SJCRH30 (cell line): ENCODE measurements at places on chromosomes 1 and 21. TPM values are rescaled to one million over a fixed set of nuclear protein-coding genes. Genes with fewer than 3 reads are reported as not detected.

Gene LMX1A
- not detected in 2 replicates for total RNA-seq

Gene PTCH2
- 1.3 and 1.8 TPM in 2 replicates for total RNA-seq

Gene FMO1
- total RNA-seq, result not detected in 2 replicates

- no peak for DNase-seq
Measured at GRCh38 chr1:23902321-23903278, 10.6 kb downstream of the CNR2 start.

DNA sequence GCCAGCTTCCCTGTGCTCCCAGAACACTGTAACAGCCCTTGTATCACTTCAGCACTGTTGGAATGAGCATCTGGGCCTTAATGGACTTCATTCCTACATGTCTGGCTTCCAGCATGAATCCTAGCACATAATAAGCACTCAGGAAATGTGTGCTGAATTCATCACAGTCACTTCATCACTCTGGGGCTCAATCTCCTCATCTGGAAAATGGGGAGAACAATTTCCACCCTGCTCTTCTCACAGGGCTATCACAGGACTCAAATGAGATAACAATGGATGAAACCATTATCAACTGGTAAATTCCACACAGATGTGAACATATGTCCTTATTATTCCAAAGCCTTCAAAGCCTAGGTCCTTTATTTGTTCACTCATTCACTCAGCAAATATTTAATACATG, 12.4 kb downstream of the RAB3B start:
- DNase-seq, result no peak

- DNase-seq, result peak; percentile 38
Measured at GRCh38 chr21:35476621-35477395, 427.7 kb upstream of the RUNX1 start.

GRCh38 chr1:18484276-18484675, 3.5 kb downstream of the KLHDC7A start:
- no peak for DNase-seq

Gene FAM151A
- total RNA-seq, result not detected in 2 replicates

Gene OR10J1
- total RNA-seq, result not detected in 2 replicates

DNA sequence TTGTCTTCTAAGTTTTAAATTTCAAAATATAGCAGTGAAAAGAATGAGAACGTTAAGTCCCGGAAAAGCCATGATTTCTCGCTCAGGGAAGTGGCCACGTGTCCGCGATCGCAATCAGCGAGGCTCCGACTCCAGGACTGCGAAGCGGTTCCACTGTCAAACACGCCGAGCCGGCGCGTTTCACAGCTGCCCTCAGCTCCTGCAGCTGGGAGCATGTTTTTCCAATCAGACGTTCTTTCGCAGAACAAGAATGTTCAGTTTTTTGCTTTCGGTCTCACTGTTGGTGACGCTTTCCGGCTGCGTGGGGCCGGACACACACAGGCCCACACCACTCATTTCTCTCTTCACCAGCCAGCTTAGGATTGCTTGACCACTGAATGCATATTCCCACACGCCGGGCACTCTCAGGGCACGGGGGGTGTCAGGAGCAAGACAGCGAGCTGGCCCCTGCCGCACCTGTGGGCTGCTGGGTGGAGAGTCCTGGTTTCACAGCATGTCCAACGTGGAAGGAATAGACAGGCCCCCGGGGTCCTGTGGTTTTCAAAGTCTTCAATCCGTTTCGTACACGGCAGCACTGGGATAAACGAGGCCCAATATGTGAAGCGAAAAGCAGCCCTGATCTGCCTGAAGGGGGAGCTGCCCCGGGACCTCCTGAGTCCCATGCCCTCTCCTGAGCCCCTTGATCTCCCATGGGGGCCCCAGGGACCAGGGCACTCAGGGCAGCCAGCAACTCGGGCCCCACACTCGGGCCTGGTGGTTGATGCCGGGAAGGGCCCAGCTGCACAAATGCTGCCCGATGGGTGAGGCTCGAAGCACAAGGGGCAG, 47.3 kb upstream of the COL18A1 start:
- no peak for DNase-seq
